CD4-positive, alpha-beta T cell (primary cell): ENCODE measurements at places on chromosomes 6 and 20.
A peak's percentile ranks its signal among the peaks of the same experiment; 100 is the strongest.

DNA sequence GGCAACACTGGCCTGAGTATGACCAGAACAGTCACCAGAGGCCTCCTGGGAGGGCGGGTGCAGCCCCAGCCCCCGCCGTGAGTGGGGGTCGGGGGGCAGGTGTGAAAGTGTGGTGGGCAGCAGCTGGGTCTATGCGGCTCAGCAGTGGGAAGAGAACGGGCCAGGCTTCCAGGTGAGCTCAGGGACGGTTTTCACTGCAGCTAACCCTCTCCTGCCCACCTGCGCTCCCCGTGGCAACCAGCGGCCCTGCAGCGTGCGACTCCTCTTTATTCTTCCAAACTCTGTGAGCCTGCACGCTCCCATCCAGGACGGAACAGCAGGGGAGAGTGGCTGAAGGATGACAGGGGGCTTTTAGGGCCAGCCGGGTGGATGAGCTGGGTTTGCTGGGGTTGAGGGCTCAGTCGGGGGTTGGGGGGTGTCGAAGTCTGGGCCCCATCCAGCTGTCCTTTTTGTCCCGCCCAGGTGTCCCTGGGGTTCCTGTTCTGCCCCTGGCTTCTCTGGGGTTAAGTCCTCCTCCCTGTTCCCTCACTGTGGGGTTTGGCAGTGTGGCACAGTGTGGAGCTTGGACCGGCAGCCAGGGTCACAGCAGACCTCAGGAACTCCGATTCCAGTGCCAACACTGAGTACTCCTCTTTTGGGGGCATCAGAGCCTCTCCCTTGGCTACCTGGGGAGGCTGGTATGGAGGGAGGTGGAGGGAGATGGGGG, 859 bp upstream of the BIRC7 start:
- peak; percentile 51 for DNase-seq

GRCh38 chr6:153129873-153130514, 1.1 kb downstream of the RGS17 start:
- DNase-seq: no peak

DNA sequence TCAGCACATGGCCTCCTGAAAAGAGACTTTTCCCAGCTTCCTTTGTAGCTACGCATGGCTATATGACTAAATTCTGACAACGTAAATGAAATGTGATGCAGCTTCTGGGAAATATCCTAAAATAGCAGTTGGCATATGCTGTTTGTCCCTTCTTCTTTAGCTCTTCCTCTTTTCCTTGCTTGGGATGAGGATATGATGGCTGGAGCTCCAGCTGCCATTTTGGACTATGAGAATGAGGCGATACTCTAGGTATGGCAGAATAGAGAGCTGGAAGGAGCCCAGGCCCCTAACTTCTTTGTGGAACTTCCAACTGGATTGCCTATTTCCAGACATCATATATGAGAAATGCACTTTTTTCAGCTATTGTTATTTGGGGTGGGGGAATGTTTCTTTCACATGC, 5.3 kb upstream of the ZFP64 start:
- no peak for DNase-seq

DNA sequence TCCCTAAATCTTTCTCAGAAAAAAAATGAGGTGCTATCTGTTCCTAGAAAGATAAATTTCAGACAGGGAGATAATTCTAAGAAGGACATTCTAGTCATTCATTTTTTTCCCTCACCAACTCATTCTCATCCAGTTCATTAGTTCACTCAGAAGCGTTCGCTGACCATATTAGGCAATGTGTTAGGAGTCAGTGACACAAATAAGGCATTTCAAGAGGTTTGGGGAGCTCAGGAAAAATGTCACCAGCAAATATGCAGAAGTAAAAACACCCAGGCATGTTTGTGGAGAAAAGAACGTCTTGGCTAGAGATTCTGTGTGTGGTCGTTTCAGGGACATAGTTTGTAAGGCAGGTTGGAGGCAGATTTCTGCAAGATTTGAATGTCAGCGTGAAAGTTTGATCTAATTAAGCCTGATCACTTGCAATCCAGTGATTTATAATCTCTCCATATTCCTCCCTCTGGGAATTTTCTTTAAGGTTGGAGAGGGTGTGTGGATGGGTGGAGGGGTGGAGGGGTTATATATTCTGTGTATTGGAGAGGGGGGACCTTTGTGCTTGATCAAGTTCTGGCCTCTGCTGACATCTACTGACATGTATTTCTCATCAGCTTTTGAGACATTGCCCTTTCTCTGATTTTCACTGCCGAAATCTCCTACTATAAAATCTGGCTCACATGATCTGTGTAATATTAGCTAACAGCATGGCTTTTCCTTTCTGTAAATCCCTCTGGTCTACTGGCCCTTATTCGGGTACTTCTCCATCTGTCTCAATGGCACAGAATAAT, 3.6 kb downstream of the MYCT1 start:
- no peak for DNase-seq

- no peak for DNase-seq
Measured at GRCh38 chr6:346386-347030, 45.0 kb upstream of the IRF4 start.

DNA sequence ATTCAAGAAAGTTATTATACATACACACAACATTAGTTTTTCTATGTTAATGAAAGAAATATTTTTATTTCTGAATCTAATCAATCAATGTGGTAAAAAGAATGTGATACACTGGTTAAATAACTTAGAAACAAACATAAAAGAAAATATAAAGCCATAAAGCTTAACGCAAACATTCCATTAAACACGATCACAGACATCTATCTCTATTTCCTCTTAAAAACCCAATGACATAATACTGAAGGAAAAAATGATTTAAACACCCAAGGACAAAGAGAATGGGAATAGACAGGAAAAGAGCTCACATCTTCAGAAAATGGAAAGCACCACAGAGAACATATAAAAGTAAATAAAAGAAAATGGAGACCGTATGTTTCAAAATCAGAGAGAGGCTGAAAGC, 19.4 kb downstream of the ZUP1 start:
- DNase-seq: no peak

DNA sequence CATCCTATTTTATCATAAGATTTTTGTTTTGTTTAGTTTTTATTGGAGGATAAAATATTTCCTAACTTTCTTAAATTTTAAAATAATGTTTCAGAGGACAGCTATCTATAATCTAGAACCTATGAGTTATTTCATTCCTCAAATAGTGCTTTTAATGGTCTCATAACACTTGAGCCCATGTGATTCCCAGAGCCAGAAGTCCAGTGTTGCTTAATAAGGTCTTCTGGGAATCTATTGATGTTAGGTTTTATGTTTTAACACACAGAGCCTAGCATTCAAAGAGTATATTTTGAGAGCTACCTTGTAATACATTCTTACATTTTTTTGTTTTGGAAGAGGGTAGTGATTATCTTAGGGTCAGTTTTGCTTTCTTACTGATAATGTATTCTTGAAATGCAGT, 200.2 kb downstream of the CENPW start:
- DNase-seq: no peak

DNA sequence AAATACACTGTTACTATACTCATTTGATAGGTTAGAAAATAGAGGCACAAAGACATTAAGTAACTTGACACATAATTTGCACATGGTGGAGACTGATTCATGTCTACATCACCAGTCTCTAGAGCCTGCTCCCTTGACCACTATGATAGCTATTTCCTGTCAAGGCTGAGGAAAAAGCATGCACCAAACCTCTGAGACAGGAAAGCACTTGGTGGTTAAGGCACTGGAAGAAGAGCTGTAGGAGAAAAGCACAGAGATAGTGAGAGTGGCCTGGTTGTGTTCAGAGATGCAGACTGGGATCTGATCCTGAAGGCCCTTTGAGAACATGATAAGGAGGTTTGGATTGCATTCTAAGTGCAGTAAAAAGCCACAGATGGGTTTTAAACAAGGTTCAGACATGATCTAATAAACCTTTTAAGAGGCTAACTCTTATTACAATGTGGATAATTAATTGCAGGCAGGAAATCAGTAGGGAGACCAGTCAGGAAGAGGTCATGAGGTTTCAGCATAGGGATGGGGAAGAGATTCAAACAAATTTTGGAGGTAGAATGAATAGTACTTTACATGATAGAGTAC, 168.9 kb downstream of the PHF3 start:
- no peak for DNase-seq

- no peak for DNase-seq
Measured at GRCh38 chr6:24662236-24662635, 4.5 kb downstream of the TDP2 start.

- DNase-seq: no peak
Measured at GRCh38 chr20:23149623-23150279, 63.6 kb upstream of the CD93 start.
